ENCODE measurements at places on chromosomes 11 and 22.

DNA sequence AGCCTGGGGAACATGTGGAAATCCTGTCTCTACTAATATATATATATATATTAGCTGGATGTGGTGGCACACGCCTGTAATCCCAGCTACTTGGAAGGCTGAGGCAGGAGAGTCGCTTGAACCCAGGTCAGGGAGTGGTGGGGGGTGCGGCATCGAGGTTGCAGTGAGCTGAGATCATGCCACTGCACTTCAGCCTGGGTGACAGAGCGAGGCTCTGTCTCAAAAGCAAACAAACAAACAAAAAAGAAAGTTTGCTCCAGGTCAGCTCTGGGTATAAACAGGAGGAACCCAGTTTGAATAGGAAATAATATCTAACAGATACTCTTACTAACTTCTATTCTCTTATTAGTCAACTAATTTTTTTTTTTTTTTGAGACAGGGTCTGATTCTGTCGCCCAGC, 34.3 kb upstream of the CECR2 start:
- no peak for DNase-seq

GRCh38 chr22:35426801-35427140, 26.8 kb downstream of the MCM5 start:
- DNase-seq: no peak

- DNase-seq: peak; percentile 74
Measured at GRCh38 chr11:726278-727220, 20.5 kb downstream of the EPS8L2 start.

DNA sequence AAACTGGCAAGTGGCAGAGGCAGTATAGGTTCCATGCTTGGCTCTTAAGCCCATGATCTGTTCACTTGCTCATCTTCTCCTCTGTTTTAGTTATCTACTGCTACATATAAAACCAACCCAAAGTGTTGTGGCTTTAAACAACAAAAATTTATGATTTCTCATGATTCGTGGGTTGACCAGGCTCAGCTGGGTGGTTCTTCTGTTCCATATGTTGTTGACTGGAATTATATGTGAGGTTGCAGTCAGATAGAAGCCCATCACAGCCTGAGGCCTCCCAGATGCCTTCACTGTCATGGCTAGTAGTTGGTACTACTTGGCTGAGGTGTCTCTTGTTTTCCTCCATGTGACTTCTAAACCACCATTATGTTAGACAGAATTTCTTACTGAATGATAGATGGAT, 632.6 kb downstream of the NELL1 start:
- no peak for DNase-seq

- peak; percentile 16 for DNase-seq
Measured at GRCh38 chr11:62054484-62055121, 69.2 kb upstream of the INCENP start.

DNA sequence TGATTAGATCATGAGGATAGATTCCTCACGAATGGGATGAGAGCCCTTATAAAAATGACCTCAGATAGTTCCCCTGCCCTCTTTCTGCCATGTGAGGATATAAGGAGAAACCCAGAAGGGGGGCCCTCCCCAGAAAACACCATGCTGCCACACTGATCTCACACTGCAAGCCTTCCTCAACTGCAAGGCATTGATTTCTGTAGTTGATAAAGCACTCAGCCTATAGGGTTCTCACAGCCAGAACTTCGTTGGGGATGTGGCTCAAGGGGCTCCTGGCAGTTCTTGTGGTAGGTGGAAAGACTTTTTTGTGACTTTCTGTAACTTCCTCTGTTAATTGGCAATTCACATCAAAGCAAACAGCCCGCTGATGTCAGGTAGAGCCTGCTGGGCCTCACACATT, 108.9 kb downstream of the CD44 start:
- no peak for DNase-seq

DNA sequence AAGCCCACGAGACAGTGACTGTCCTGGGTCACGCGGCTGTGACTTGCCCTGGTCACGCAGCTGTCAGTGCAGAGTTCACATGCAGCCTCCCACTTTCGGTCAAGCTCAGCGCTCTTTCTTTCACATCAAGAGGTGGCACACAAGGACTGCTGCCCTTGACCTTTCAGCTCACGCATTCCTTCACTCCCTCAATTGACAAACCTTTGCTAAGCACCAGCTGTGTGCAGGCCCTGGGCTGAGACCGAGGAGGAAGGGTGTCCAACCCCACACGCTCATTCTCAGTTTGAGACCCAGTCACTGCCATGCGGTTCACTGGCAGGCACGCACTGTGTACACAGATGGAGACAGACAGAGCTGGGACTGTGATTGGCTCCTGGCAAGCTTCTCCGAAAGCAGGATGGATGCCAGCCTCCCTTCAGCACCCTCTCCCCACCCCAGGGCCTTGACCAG, 70.3 kb downstream of the SCUBE1 start:
- no peak for DNase-seq

- DNase-seq: no peak
Measured at GRCh38 chr11:9266132-9266736, 1.1 kb upstream of the DENND5A start.

DNA sequence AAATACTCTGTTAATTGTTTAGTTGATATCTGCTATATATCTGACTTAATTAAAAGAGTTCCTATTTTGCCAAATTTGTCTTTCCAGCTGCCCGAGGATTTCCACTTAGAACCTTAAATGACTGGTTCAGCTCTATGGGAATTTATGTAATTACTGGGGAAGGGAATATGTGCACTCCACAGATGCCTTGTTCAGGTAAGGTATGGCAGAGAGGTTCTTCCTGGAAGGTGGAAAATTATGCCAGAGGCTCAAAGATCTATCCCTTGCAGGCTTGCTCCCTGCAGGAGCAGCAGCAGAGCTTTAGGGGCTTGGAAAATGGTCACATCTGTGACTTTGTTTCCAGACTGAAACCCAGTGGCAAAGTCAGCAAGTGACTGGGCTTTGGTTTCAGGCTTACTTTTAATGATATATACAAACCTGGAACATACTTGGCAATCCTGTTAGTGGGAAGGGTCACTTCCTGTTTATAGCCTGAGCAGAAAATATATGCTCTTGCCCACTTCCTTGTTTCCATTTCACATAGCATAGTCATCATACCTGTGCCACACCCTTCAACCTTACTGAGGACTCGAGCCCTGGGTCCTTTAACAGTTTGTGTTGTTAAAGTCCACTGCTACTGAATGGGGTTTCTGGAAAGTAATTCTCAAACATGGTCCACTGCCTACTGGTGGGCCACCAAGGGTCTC, 23.7 kb downstream of the WBP2NL start:
- no peak for DNase-seq

DNA sequence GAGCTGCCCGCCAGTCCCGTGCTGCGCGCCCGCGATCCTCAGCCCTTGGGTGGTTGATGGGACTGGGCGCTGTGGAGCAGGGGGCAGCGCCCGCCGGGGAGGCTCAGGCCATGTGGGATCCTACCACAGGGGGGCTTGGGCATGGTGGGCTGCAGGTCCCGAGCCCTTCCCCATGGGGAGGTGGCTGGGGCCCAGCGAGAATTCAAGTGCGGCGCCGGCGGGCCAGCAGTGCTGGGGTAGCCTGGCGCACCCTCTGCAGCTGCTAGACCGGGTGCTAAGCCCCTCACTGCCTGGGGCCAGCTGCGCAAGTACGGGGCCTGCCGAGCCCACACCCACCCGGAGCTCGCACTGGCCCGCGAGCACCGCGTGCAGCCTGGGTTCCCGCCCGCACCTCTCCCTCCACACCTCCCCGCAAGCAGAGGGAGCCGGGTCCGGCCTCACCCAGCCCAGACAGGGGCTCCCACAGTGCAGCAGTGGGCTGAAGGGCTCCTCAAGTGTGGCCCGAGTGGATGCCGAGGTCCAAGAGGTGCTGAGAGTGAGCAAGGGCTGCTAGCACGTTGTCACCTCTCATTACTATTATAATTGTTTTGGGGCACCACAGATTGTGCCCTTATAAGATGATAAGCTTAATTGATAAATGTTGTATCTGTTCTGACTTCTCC, 333.2 kb downstream of the CASP12 start:
- DNase-seq: no peak

DNA sequence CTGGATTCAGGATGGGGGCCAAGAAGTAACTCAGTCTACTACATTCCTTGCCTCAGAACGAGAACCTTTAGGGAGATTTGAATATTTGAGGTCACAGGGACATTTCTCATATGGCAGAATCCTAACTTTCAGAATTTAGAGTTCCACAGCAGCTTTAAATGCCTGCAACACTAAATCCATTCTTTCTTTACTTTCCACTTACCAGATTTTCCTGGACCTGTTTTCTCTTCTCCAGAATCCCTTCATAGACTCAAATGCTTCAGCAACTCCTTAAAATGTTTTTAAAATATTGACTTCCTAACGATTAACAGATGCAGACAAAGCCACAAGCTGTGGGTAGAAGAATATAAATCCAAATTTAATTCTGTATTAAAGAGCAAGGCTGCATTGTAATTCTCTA, 63.1 kb downstream of the PRSS23 start:
- DNase-seq: no peak

GRCh38 chr22:25643232-25644000, 78.9 kb downstream of the GRK3 start:
- no peak for DNase-seq

- peak; percentile 47 for DNase-seq
Measured at GRCh38 chr11:44954051-44954906, 3.6 kb upstream of the TP53I11 start.

DNA sequence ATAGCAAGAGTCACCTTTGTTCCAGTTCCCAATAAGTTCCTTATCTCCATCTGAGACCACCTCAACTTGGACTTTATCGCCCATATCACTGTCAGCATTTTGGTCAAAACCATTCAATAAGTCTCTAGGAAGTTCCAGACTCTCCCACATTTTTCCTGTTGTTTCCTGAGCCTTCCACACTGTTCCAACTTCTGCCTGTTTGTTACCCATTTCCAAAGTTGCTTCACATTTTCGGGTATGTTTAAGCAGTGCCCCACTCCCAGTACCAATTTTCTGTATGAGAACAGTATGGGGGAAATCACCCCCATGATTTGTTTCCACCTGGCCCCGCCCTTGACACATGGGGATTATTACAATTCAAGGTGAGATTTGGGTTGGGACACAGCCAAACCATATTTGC, 26.7 kb downstream of the BCL2L13 start:
- no peak for DNase-seq

GRCh38 chr11:24944891-24945290, 448.0 kb downstream of the LUZP2 start:
- no peak for DNase-seq

GRCh38 chr11:113923572-113923971, 19.0 kb downstream of the HTR3B start:
- no peak for DNase-seq

DNA sequence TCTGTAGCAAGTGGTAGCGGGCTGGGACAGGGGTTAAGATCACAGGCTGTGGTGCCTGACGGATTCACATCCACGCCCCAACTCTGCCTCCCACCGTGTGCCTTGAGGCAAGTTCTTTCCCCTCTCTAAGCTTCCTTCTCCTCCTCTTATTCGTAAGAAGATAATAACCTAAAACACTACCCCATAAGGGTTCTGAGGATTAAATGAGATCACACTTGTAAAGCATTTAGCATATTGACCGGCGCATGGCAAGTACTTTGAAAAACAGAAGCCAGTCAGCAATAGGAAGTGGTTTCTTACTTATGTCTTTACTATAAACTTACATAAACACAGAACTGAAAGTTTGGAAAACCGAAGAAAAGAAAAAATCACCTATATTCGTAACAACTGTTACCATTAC, 15.5 kb upstream of the LMO2 start:
- no peak for DNase-seq

- no peak for DNase-seq
Measured at GRCh38 chr11:76836613-76837291, 24.0 kb upstream of the ACER3 start.

DNA sequence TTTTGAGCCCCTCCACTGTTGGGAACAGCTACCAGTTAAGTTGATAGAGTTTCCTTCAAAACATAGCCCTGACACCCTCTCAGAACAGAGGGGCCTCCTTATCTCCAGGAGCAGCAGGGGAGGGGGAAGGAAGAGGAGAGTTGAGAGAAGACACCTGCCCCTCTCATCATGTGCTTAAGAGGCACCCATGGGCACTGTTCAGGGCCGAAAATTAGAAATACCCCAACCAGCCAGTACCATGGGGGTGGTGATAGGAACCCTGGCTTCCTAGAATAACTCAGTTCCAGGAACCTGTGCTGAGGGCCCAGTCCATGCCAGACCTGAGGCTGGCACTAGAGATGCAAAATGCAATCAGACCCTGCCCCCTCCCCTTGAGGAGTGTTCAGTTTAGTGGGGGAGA, 9.3 kb upstream of the GDPD5 start:
- no peak for DNase-seq

GRCh38 chr22:33470456-33470855, 412.3 kb upstream of the SYN3 start:
- no peak for DNase-seq

DNA sequence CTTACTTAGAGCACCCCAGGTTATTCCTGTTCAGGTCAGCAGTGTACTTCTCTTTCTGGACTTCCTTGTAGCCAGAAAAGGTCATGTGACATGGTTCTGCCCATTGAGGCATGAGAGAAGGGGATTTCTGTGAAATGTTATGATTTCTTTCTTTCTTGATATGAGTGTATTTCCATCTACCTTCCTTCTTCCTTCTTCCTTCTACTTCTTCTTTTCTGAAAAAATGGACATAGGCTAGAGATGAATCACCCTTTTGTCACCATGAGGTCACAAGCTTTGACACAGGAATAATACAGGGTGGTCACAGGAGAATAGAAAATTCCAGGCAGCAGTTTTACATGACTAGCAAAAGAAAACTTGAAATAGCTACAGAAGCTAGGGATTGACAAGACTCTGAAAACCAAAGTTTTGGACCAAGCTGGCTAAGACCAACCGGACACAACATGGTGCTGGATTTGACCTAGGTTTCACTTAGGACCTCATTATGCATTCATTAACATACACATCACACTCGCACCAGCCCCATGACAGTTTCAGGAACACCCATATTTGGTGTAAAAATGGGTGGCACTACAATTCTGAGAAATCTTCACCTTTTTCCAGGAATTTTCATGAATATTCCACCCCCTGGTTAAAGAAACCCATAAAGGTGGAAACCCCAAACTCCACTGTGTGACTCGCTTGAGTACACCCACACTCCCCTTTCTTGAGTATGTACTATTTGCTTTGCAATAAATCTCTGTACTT, 21.2 kb upstream of the MAP6 start:
- DNase-seq: no peak

- DNase-seq: no peak
Measured at GRCh38 chr11:72511393-72512047, 77.2 kb upstream of the CLPB start.

Measured in NCI-H1105 treated with DMSO at 0.1 percent for 48 hours (cell line).